ENCODE measurements at places on chromosomes 7 and 10. TPM values are rescaled to one million over a fixed set of nuclear protein-coding genes. Genes with fewer than 3 reads are reported as not detected.
A peak's percentile ranks its signal among the peaks of the same experiment; 100 is the strongest.

- no peaks in the 10 kb centered on the region for H3K27me3 ChIP-seq
- DNase-seq, result no peak
- H3K4me3 ChIP-seq, result no peak overlapping the region
- no peak overlapping the region for H3K27ac ChIP-seq
These were observed 5.0 kb downstream of the ACTR1A start for GRCh38 chr10:102497545-102497944.

GRCh38 chr10:46516660-46517416 is 39.6 kb downstream of the GPRIN2 start:
- H3K36me3 ChIP-seq, result no peaks in the 10 kb centered on the region
- no peak overlapping the region for H3K4me3 ChIP-seq
- no peak for DNase-seq
- H3K27me3 ChIP-seq, result no peaks in the 10 kb centered on the region
- H3K4me1 ChIP-seq, result no peaks in the 10 kb centered on the region

- H3K4me1 ChIP-seq, result peaks cover 43% of the 10 kb centered on the region
- H3K27ac ChIP-seq, result no peak overlapping the region
- H3K27me3 ChIP-seq, result no peaks in the 10 kb centered on the region
- H3K4me3 ChIP-seq, result no peak overlapping the region
- H3K36me3 ChIP-seq, result no peaks in the 10 kb centered on the region
- no peak for DNase-seq
These were observed 426.5 kb downstream of the RPS24 start for GRCh38 chr10:78460204-78460603.

- peak overlapping the region; percentile 92 for H3K4me3 ChIP-seq
- H3K36me3 ChIP-seq, result no peaks in the 10 kb centered on the region
- peak overlapping the region; percentile 87 for H3K27ac ChIP-seq
- H3K27me3 ChIP-seq, result peaks cover 6% of the 10 kb centered on the region
- H3K4me1 ChIP-seq, result peaks cover 31% of the 10 kb centered on the region
These were observed 18.0 kb downstream of the MXI1 start for GRCh38 chr10:110225441-110225755.

DNA sequence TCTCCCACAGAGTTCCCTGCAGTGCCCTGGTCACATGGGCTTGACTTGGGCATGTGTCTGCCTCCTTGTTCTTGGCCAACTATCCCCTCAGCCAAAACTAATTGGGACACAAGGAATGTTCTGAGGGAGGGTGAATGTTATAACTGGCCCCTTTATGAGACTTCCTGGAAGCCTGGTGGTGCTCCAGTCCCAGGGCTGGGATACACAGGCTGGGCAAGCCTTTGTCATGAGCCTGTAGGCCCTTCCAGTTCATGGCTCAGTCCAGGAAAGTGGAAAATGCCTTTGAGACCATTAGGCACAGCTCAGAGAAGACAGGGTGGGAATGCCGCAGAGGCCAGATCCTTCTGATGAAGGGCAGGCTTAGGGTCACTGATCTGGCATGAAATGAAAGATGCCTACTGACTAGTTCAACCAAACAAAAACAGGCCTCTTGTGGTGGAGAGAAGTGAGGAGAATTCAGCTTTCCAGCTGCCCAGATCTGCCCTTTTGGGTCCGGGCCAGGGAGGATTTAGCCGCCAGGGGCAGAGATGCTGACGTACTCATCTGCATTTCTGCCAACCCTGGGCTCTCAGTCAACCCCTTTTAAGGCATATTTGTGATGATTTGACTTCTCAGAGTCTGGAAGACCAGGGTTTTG is 961.5 kb downstream of the KCNMA1 start:
- no peaks in the 10 kb centered on the region for H3K36me3 ChIP-seq
- no peaks in the 10 kb centered on the region for H3K4me1 ChIP-seq
- no peak overlapping the region for H3K4me3 ChIP-seq

GRCh38 chr7:129258649-129259389 is 34.0 kb downstream of the AHCYL2 start:
- H3K4me3 ChIP-seq, result peak overlapping the region; percentile 31
- H3K27ac ChIP-seq, result peak overlapping the region; percentile 76
- H3K27me3 ChIP-seq, result no peaks in the 10 kb centered on the region
- H3K4me1 ChIP-seq, result peaks cover 39% of the 10 kb centered on the region

DNA sequence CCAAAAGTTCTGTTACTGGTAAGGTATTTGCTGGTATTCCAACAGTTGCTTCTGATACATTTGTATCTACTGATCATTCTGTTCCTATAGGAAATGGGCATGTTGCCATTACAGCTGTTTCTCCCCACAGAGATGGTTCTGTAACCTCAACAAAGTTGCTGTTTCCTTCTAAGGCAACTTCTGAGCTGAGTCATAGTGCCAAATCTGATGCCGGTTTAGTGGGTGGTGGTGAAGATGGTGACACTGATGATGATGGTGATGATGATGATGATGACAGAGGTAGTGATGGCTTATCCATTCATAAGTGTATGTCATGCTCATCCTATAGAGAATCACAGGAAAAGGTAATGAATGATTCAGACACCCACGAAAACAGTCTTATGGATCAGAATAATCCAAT is 131.0 kb downstream of the AASS start:
- H3K27me3 ChIP-seq, result no peaks in the 10 kb centered on the region
- DNase-seq, result no peak
- H3K4me1 ChIP-seq, result no peaks in the 10 kb centered on the region
- no peak overlapping the region for H3K4me3 ChIP-seq
- peaks cover 38% of the 10 kb centered on the region for H3K36me3 ChIP-seq

GRCh38 chr10:36736311-36736710 is 389.1 kb upstream of the ANKRD30A start:
- no peaks in the 10 kb centered on the region for H3K4me1 ChIP-seq
- no peaks in the 10 kb centered on the region for H3K27me3 ChIP-seq
- H3K4me3 ChIP-seq, result no peak overlapping the region

GRCh38 chr7:145850636-145851035 is 266.0 kb upstream of the CNTNAP2 start:
- no peak overlapping the region for H3K27ac ChIP-seq
- DNase-seq, result no peak
- no peaks in the 10 kb centered on the region for H3K36me3 ChIP-seq
- no peak overlapping the region for H3K4me3 ChIP-seq

DNA sequence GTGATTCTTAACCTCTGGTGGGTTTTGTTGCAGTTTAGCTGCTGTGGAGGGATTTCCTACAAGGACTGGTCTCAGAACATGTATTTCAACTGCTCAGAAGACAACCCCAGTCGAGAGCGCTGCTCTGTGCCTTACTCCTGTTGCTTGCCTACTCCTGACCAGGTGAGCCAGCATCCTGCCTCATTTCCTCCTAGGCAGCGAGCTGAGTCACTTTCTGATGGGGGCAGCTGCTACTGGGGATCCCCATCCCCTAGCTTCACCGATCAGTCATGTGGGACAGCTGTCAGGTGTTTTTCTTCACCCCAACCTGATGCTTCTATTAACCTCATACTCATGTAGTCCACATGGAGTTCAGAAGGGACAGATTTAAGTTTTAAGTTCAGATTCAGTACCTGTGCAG is 21.7 kb upstream of the SMO start:
- H3K4me1 ChIP-seq, result peaks cover 17% of the 10 kb centered on the region
- H3K36me3 ChIP-seq, result peaks cover 2% of the 10 kb centered on the region
- DNase-seq, result no peak
- no peak overlapping the region for H3K4me3 ChIP-seq
- H3K27ac ChIP-seq, result no peak overlapping the region
- peaks cover 21% of the 10 kb centered on the region for H3K27me3 ChIP-seq

DNA sequence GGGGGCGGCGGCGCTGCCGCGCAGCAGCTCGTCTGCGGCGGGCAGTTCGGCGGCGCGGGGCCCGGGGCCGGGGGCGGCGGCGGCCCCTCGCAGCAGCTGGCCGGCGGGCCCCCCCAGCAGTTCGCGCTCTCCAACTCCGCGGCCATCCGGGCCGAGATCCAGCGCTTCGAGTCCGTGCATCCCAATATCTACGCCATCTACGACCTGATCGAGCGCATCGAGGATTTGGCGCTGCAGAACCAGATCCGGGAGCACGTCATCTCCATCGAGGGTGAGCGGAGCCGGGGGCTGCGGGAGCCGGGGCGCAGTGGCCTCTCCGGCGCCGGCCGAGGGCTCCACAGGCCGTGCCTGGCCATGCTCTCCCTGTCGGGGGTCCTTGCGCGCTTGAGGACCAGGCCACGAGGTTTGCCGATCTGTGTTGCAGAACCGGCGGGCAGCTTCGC is 548 bp downstream of the AGAP3 start:
- peaks cover 43% of the 10 kb centered on the region for H3K4me1 ChIP-seq
- peaks cover 3% of the 10 kb centered on the region for H3K27me3 ChIP-seq
- H3K4me3 ChIP-seq, result peak overlapping the region; percentile 93
- H3K27ac ChIP-seq, result peak overlapping the region; percentile 92
- H3K36me3 ChIP-seq, result no peaks in the 10 kb centered on the region
- DNase-seq, result peak; percentile 31

GRCh38 chr10:86536294-86536861 is 14.8 kb upstream of the WAPL start:
- no peak overlapping the region for H3K4me3 ChIP-seq
- no peak overlapping the region for H3K27ac ChIP-seq
- peaks cover 4% of the 10 kb centered on the region for H3K4me1 ChIP-seq
- H3K27me3 ChIP-seq, result no peaks in the 10 kb centered on the region
- H3K36me3 ChIP-seq, result no peaks in the 10 kb centered on the region

GRCh38 chr7:50962281-50962883 is 179.7 kb upstream of the GRB10 start:
- peaks cover 16% of the 10 kb centered on the region for H3K4me1 ChIP-seq
- H3K36me3 ChIP-seq, result peaks cover 2% of the 10 kb centered on the region
- H3K27me3 ChIP-seq, result no peaks in the 10 kb centered on the region
- no peak overlapping the region for H3K27ac ChIP-seq
- DNase-seq, result no peak

DNA sequence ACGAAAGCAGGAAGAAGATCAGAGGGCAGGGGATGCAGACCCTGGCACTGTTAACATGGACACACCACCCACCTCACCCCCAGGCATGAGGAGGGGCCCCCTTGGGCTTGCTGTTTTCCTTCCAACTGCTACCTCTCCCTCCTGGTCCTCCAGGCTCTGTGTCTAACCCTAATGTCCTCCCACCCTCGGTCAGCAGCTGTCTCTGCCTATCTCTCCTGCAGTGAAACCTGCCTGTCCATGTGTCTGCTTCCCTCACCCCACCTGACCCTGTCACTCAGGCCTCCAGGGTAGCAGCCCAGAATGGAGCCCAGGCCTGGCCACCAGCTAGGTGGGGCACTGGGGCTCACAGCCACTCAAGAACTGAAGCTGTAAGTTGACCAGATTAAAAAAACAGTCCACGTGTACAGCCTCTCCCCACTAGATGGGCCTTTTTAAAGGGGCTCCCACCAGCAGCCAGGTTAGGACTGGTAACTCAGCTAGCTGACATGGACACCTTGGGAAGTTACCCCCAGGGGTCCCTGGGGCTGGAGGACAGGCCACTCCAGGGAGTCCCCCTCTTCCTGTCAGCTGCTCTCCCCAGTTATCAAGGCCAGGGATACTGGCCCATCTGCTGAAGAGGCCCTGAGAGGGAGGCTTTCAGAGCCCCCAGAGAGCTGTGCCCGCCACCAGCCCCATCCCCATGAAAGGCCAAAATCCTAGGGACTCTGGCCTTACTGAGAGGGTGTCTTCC is 1.5 kb downstream of the SMARCD3 start:
- H3K4me3 ChIP-seq, result peak overlapping the region; percentile 94
- H3K27ac ChIP-seq, result no peak overlapping the region
- no peak for DNase-seq
- H3K27me3 ChIP-seq, result peaks cover 9% of the 10 kb centered on the region

DNA sequence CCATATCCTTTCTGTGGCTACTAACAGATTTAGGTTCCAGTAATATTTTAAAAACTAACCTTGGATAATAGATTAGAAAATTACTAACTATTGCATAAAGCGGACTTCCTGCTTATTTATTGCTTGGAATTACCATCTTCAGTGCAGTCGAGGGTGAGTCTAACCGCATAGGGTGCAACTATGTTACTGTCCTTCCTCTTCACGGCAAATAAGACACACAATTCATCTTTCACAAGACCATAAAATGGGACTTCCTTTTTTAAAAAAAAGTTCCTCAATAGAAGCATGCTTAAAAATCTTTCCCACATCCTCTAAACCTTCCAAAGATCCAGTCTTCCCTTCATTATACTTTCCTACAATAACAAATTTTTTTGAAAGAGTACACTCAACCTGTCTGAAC is 2.1 kb downstream of the SLC25A40 start:
- H3K27ac ChIP-seq, result no peak overlapping the region
- H3K27me3 ChIP-seq, result no peaks in the 10 kb centered on the region
- DNase-seq, result no peak
- peak overlapping the region; percentile 88 for H3K4me3 ChIP-seq

- H3K27ac ChIP-seq, result no peak overlapping the region
- H3K36me3 ChIP-seq, result no peaks in the 10 kb centered on the region
These were observed 18.9 kb downstream of the SGMS1 start for GRCh38 chr10:50604809-50605208.

- H3K4me1 ChIP-seq, result peaks cover 9% of the 10 kb centered on the region
- H3K4me3 ChIP-seq, result no peak overlapping the region
- peaks cover 17% of the 10 kb centered on the region for H3K36me3 ChIP-seq
These were observed 55.4 kb upstream of the MKRN1 start for GRCh38 chr7:140534743-140535142.

Gene NPFFR1
- total RNA-seq, result not detected

Gene ZNF488
- 3.2 TPM for total RNA-seq

Gene AZGP1
- total RNA-seq, result 0.52 TPM

Gene TAS2R4
- total RNA-seq, result 1.1 TPM

Gene CD36
- total RNA-seq, result 0.23 TPM

Gene SIRT1
- total RNA-seq, result 30.9 TPM

Gene SLC37A3
- 48.2 TPM for total RNA-seq

Gene THNSL1
- total RNA-seq, result 6.5 TPM
